ENCODE measurements at places on chromosomes 3 and 15.

- no peak for DNase-seq
Measured at GRCh38 chr3:121961283-121961682, 60.8 kb downstream of the ILDR1 start.

DNA sequence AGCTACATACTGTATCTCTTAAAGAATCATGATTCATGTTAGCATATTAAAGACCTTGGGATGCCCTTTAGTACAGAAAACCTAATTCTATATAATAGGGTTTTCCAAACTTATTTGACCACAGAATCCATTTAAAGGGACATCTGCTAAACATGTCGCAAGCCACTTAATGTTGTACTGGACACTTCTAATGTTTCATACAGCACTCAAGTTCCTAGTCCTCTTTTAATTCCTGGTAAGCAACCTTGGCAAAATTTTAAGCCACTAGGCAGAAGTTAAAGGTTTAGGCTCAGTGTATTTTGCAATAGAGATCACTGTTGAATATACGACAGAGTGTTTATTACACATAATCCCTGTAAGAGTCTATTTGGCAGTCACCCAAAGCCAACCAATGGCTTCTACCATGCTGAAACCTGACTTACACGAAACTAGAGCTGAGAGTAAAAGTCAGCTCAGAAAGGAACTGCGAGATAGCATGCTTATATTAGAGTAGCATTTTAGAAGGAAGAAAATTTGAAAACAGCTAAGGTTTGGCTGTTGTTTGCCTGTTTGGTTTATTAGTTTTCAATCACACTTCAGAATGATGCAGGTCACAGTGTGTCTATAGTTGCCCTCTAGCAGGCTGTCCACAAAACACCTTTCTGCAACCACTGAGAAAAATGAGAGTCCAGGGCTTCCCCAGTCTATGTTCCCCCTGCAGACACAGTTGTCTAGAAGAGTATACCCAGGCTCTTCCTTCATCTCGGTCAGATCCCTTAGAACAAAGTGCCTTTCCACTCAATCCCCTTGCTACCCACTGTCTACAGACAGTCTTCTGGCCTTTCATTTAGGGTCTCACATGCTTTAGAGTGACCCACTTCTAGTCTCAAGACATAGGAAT lies 104.4 kb downstream of the FMN1 start:
- no peak for DNase-seq

GRCh38 chr15:101267320-101268104 lies 9.8 kb downstream of the SELENOS start:
- no peak for DNase-seq

GRCh38 chr15:95459273-95459672 lies 871.2 kb upstream of the NR2F2 start:
- DNase-seq: no peak

DNA sequence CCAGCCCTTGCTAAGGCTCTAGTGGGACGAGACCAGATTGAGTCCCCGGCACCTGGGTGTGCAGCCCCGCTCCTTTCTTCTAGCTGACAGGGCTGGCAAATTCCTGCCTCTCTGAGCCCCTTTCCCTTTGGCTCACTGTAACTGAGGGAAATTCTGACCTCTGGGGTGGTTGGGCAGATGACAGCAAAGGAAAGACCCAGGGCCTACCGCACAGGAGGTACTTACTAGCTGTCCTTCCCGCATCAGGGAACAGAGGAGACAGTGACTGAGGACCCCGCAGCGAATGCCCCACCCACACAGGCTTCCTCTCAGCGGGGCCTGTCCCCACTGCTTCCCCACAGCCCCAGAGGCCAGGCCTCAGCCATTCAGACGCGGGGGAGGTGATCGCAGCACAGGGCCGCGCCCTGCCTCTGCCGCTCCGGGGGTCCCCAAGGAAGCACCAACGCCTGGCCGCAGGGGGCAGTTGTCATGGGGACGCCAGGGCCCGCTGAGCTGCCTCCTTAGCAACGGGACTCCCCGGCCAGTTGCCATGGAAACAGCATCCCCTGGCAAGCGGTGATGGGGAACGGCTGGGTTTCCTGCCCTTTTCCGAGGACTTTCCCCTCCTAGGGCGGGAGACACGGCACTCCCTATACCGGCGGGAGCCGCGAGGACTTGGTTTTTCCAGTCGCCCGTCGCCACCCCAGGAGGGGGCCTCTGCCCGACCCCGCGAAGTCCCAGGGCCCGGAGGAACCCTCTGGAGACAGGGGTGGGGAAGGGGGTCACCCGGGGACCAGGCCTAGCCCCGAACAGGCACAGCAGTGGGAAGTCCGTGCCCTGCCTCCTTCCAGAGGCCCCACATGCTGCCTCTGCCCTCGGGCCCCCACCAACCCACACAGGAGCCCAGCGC lies 50.1 kb downstream of the HCN4 start:
- DNase-seq: no peak

DNA sequence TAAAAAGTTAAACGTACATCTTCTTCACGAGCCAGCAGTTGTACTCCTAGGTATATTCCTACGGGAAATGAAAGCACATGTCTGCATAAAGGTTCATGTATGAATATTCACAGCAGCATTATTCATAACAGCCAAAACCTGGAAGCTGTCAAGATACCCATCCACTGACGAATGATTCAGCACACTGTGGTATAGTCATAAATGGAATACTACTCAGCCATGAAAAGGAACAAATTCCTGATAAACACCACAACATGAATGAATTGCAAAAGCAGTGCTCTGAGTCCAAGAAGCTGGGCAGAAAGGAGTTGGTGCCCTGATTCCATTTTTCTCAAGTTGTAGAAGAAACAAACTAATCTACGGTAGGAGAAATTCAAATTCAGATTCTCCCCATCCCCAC lies 3.9 kb downstream of the TMEM43 start:
- no peak for DNase-seq

DNA sequence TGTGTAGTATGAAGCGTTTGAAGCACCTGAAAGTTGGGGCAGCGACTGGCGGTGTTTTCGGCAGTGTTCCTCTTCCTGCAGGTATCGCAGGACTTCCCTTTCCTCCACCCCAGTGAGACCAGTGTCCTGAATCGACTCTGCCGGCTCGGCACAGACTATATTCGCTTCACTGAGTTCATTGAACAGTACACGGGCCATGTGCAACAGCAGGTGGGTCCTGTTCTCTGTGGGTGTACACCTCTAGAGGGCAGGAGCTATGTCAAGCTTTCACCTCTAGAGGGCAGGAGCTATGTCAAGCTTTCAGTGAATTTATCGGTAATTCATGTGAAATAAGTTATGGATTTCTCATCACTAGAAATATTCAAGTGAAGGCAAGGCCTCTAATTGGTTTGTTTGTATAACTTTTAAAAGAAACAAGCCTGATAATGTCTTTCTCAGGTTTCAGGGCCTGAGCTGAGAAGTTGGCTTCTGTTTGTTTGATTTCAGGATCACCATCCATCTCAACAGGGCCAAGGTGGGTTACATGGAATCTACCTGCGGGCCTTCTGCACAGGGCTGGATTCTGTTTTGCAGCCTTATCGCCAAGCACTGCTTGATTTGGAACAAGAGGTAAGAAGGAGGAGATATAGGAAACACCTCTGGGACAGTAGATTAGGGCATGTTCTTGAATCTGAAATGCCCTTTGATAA lies 5.3 kb downstream of the TUBGCP4 start:
- no peak for DNase-seq

DNA sequence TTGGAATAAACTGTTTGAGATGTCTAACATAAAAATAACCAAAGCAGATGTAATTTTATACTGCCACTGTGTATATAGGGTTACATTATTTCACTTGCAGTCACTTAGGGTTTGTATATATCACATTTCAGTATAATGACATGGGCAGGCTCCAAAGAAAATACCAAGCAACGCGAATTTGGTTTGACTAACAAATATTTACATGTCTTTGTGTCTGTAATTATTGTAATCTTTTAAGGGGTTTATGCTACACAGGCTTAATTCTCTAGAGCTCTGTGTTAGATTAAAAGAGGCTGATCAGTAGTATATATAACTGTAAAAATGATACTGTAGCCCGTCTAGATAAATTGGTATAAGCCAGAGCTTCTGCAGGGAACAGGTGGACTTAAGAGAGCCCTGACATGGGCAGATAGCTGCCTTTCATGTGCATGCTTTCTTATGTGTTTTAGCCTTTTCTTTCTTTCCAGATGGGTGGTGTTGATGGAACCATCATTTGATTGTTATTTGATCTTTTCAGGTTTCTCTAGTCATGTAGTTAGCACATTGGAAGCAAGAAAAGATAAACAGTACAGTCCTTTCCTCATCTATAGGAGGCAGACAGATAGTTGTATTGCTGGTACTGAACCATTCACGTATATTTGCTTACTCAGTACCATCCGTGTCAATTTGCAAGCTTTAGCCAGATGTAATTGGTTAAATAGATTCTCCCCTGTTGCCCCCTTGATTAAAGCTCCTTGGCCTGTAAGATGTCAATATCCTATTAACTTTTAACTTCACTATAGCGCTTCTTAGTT lies 86.1 kb downstream of the GALK2 start:
- DNase-seq: no peak

- no peak for DNase-seq
Measured at GRCh38 chr3:54134713-54135112, 12.4 kb downstream of the CACNA2D3 start.

GRCh38 chr3:48128774-48129173 lies 59.4 kb downstream of the CDC25A start:
- no peak for DNase-seq

DNA sequence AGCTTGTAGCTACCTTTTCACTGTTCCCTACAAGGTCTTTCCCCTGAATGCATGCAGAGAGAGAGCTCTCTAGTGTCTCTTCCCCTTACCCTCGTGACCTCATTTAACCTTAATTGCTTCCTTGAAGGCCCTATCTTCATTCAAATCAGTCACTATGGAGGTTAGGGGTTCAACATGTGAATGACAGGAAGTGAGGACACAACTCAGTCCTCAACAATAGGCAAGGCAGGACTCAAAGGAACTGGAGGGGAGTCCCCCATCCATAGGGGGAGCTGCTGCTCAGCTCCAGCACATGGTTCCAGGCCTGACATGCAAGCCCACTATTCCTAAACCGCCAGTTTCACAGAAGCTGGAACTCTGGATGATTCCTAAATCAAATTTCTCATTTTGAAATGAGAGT lies 33.8 kb upstream of the GYG1 start:
- DNase-seq: no peak

- DNase-seq: no peak
Measured at GRCh38 chr15:58521293-58521991, 89.7 kb downstream of the LIPC start.

- no peak for DNase-seq
Measured at GRCh38 chr15:60471314-60471713, 7.6 kb downstream of the ICE2 start.

DNA sequence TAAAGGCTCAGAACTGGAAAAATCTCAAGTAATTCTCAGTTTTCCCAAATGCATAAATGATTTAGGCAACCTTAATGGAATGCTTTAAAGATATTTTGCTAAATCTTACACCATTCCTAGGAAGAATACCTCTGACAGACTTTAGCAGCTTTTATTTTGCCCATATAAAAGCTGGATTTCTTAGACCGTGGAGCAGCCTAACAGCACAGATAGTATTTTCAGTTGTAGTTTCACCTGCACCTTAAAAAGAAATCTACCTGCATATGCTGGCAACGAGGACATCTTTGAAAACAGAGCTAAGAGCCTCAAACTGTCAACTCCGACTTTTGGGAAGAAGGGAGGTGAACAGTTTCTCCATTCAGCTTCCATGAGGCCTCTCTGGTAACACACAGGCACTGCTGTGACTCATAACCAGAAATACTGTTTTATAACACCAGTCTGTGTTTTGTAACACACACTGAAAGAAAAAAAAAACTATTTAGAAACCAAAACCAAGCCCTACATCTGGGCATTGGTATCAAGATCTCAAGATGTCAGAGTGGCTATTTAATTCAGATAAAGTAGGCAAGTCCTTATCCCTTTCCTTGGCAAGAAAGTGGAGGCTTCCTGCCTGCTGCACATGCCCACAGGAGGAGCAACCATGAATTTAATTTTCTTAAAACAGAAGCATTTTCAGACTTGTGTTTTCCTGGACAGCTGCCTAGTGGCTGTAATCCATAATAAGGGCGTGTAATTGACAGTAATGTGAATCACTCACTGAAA lies 181.5 kb upstream of the ICE2 start:
- no peak for DNase-seq

DNA sequence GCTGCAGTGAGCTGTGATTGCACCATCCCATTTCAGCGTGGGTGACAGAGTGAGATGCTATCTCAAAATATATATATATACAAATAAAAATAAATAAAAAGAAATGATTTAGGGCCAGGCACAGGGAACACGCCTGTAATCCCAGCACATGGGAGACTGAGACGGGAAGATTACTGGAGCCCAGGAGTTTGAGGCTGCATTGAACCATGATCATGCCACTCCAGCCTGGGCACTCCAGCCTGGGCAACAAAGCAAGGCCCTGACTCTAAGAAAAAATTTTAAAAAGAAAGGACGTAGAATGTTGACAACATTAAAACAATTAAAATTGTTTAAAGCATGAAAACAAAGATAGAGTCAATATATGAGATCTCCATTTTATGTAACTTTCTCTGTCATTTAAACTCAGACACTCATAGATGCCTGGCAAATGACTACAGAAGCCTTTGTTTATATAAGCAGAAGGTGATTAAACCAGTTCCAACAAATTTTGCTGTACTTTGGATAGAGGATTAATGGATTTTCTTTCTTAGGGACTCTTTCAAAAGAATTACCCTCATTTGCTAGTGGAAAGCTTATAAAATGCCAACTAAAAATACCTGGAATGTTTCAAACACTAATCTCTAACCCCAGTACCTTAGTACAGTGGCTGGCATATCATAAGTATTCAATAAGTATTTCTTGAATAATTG lies 10.7 kb upstream of the TRPM7 start:
- DNase-seq: no peak

- no peak for DNase-seq
Measured at GRCh38 chr3:111283165-111283564, 211.5 kb downstream of the NECTIN3 start.

DNA sequence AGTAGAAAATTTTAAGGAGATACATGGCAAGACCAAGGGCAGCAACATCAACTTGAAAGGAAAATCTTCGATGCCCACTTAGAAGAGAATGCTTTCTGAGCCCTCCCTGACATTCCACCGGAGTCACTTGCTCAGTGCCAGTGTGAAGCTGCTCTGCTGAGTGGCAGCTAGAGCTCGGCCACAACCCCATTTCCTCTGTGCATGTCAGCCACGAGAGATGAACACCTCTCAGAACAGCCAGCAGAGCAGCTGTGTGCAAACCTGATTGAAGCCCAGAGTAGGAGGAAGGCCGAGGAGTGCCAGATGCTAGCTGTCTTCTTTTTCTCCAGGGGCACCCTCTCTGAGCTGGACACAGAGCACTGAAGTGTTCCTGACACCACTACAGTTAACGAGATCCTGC lies 12.2 kb downstream of the TARS3 start:
- no peak for DNase-seq

DNA sequence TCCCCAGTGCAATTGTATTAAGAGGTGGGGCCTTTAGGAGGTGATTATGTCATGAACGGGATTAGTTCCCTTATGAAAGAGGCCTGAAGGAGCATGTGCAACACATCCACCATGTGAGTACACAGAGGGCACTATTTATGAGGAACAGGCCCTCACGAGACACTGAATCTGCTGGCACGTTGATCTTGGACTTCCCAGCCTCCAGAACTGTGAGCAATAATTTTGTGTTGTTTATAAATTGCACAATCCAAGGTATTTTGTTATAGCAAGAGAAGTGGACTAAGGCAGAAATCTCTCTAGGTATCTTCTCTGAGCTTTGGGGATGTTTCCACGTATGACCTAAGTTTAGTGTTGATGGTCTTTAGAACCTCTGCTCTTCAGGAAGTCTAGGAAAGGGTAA lies 149.3 kb upstream of the CBLB start:
- DNase-seq: no peak

- no peak for DNase-seq
Measured at GRCh38 chr15:59322056-59322759, 50.5 kb downstream of the MYO1E start.

All from right forelimb (tissue), 1 donor.